ENCODE measurements at places on chromosomes 5 and 9.

GRCh38 chr5:123805300-123805699 is 293.3 kb downstream of the CSNK1G3 start:
- DNase-seq = no peak

- DNase-seq = no peak
Measured at GRCh38 chr5:175465282-175465681, 13.1 kb upstream of the SFXN1 start.

DNA sequence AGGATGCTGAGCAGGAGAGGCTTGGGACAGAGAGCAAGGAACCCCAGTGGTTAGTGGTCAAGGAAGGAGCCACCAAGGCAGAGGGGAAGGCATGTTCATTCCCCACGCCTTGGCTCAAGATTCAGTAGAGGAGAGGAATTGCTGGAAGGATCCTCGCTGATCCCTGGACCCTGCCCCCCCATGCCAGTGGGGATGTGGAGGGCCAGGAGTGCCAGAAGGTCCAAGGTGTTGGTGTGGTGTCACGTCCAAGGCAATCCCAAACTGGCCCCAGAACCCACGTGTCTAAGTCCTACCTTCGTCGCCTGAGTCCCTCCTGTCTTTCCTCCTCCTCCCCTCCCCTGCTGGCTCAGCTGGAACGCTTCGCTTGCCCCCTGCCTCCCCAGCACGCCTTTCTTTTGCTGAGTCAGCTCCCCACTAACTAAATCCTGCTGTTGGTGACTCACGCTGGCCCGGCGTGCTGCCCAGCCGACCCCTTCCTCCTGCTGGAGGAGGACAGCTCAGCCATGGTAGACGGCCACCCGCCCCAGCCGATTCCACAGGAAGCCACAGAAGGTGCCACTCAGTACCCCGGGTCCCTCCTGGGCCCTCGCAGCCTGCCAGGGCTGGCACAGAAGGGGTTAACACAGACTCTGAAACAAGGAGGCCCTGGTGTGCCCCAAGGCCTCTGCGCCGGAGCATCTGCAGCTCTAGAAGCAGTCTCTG is 37.6 kb upstream of the ORM1 start:
- DNase-seq = no peak

DNA sequence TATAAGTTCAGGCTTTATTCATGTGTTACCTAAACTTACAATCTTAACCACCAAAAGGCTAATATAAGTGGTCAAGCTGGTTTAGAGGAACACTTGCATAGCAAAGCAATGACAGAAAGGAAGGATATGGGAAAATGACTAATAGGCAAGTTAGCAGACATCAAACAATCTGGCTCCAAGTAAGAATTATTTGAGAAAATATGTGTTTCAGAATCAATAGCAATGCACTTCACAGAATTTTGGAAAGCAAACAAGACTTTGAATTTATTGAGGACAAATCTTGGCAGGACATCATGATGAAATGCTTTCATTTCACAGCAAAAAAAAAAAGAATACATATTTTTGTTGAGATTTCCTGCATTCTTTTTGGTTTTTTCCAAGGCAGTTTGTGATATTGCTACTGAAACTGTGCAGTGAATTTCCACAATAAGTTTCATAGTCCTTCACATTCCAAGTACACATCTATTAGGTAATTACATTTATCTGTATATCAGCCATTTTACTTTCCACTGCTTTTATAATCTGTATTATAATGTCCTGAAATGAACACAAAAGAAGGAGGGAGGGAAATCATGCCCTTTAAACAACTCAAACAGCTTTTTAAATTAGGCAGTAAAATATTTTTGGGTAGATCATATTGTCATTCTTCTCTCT is 417.9 kb downstream of the NR2F1-AS1 start:
- no peak for DNase-seq

- no peak for DNase-seq
Measured at GRCh38 chr9:120900824-120901223, 23.8 kb upstream of the PHF19 start.
